ENCODE measurements at places on chromosomes 1 and 21. TPM values are rescaled to one million over a fixed set of nuclear protein-coding genes. Genes with fewer than 3 reads are reported as not detected.
A peak's percentile ranks its signal among the peaks of the same experiment; 100 is the strongest.

GRCh38 chr1:39928809-39929587 lies 25.9 kb upstream of the MFSD2A start:
- no peaks in the 10 kb centered on the region for H3K4me1 ChIP-seq
- H3K27me3 ChIP-seq, result no peaks in the 10 kb centered on the region
- no peak overlapping the region for H3K27ac ChIP-seq

- no peaks in the 10 kb centered on the region for H3K27me3 ChIP-seq
- no peaks in the 10 kb centered on the region for H3K36me3 ChIP-seq
- no peak for DNase-seq
- peak overlapping the region; percentile 69 for H3K4me3 ChIP-seq
- peak overlapping the region; percentile 99 for H3K27ac ChIP-seq
- no peaks in the 10 kb centered on the region for H3K4me1 ChIP-seq
Observed at GRCh38 chr21:26845759-26846035, 488 bp upstream of the ADAMTS1 start.

DNA sequence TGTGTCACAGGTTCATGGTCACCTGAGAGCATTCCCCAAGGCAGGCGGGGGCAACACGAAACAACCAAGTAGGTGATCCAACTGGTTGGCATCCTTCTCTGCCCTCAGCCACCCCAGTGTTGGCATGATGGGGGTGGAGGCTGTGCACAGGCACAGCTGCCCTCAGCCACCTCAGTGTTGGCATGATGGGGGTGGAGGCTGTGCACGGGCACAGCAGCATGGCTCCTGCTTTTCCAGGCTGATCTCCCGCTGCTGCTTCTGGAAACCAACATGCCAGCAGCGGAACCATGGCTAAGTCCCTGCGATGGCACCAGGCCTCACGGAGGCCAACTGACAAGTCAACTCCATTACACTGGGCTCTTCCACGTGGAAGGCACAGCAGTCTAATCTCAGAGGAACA lies 447.8 kb downstream of the PTPRU start:
- no peak overlapping the region for H3K27ac ChIP-seq
- no peak for DNase-seq
- no peaks in the 10 kb centered on the region for H3K36me3 ChIP-seq
- H3K4me3 ChIP-seq, result no peak overlapping the region

The SMIM1 gene
- total RNA-seq, result not detected

DNA sequence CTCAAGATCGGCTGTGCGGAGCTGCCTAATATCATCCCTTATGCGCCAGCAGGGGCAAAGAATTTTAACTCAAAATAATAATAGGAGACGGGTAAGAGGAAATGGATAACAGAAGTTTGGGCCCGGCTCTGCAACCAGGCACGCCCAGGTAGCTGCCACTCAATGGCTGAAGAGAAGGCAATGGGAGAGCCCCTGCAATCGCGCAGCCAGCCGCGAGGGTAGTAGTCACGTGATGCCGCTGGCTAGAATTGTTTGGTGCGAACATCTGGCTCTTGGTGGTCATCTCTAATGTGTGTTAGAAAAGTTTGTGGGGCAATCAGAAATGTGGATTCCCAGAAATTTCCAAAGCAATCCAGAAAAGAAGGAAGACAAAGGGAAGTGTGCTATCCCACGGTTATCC lies 12.3 kb downstream of the BARHL2 start:
- H3K27ac ChIP-seq, result no peak overlapping the region
- H3K27me3 ChIP-seq, result peaks cover 18% of the 10 kb centered on the region
- H3K4me3 ChIP-seq, result no peak overlapping the region
- no peaks in the 10 kb centered on the region for H3K36me3 ChIP-seq

The LCE6A gene
- total RNA-seq, result not detected

All from uterus (tissue), 4 donors.